ENCODE measurements at places on chromosomes 1 and 21.

DNA sequence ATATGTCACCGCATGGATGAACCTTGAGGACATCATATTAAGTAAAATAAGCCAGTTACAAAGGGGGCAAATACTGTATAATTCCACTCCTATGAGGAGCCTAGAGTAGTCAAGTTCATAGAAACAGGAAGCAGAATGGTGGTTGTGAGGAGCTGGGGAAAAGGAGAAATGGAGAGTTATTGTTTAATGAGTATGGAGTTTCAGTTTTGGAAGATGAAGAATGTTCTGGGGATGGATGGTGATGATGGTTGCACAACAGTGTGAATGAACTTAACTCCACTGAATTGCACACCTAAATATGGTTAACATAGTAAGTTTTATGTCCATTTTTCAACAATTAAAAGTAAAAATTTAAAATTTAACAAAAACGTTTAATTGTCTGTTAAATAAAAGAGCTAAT lies 220.9 kb upstream of the JUN start:
- DNase-seq = peak; percentile 37

DNA sequence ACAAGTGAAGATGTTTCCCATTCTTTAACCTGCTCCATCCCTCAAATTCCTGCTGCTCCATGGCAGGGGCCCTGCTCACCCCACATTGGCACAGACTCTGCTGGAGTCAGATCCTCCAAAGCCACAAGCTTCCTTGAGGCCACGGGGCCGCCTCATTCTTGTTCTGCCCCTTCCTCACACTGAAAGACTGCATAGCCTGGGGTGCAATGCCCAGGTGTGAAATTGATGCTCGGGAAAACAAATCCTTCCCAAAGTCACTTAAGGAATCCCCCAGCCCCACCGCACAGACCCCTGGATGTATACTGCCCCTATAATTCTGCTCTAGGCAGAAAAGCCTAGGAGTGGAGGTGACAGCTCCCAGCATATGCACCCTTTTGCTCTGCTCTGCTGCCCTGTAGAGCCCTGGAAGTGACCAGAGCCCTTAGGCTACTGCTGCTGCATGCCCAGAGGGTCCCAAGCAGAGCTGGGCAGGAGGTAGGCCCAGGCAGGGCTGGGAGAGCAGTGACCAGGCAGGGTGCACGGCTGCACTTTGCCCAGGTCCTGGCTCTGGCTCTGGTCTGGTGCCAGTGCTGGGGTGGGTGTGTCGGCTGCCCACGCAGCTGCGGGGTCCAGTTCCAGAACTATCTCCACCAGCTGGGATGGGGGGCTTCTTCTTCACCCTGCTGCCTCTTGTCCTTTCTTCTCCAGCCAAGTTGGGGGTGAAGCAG lies 1.6 kb downstream of the HES2 start:
- DNase-seq = no peak

GRCh38 chr1:150559656-150560010 lies 10.4 kb downstream of the ADAMTSL4 start:
- no peak for DNase-seq

DNA sequence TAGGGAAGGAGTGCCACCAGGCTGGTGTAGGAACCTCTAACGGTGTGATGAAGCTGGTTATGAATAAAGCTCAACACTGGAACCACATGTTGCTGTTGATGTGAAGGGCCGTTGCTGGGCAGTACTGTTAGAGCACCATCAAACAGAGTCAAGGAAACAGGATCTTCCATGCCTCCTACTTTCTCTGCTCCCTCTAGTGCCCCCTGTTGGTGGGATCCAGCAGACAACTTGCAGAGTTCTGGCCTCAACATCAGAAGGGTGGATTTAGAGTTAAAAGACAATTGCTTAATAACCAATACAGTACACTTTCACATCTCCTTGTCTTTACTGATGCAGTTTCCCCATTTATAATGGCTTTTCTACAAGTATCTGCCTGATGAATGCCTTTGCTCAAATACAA lies 336.4 kb downstream of the NTNG1 start:
- no peak for DNase-seq

GRCh38 chr21:31262728-31263127 lies 81.3 kb downstream of the TIAM1 start:
- DNase-seq = no peak

DNA sequence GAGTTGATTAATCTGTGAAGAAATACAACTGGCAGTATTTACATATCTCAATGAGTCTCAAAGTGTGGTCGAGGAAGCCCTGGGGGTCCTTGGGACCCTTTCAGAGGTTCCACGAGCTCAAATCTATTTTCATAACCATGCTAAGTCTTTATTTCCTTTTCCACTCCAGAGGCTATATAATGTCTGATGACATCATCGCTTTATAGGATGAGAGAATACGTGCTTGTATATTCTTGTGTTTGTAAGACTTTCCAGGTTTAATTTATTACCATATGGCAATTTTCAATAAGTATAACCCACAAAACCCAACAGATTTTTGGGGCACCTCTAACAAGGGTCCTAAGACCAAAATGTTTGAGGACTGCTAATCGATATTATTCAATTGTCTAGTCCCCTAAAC lies 1.4 kb upstream of the SLC19A2 start:
- DNase-seq = no peak
